Osteoblast (primary cell): ENCODE measurements at places on chromosomes 4 and X. TPM values are rescaled to one million over a fixed set of nuclear protein-coding genes. Genes with fewer than 3 reads are reported as not detected.

- no peak for DNase-seq
Observed at GRCh38 chr4:34253239-34253638, 1991.1 kb downstream of the ARAP2 start.

The LGI2 gene
- total RNA-seq = under 0.01 TPM in 2 replicates

The GNRHR gene
- total RNA-seq = not detected in 2 replicates

DNA sequence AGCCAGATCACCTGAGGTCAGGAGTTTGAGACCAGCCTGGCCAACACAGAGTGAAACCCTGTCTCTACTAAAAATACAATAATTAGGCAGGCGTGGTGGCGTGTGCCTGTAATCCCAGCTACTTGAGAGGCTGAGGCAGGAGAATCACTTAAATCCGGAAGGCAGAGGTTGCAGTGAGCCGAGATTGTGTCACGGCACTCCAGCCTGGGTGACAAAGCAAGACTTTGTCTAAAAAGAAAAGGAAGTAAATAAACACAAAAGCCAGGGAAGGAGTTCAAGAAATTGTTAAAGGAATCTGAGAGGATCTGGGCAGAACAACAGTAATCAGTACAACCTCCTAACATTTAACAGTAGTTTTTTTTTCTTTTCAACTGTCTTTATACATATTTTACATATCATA is 48.7 kb upstream of the ARHGEF6 start:
- DNase-seq = no peak

DNA sequence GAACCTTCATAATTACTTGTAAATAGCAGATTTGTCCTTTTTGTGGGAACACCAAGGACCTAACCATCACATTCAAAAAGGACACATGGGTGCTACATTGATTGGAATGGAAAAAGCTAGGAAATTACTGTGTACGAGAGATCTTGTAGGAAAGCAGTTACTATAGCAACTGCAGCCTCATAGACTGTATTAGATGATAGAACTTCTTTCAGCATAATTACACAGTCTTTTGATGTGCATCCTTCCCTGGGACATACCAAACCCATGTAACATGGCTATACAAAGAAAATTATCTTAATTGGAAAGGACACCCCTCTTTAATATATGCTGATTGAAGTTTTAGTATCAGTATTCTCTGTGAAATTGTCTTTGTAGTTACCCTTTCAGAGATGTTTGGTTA is 130.7 kb upstream of the CTSO start:
- no peak for DNase-seq

The IL3RA gene
- 0.72 and 0.88 TPM in 2 replicates for total RNA-seq

- DNase-seq = no peak
Observed at GRCh38 chr4:48243429-48243828, 26.2 kb downstream of the TEC start.

The F9 gene
- not detected in 2 replicates for total RNA-seq
